ENCODE measurements at places on chromosomes 16 and 17.
A peak's percentile ranks its signal among the peaks of the same experiment; 100 is the strongest.

GRCh38 chr17:16273499-16273898, 56.5 kb downstream of the PIGL start:
- peak; percentile 34 for DNase-seq

DNA sequence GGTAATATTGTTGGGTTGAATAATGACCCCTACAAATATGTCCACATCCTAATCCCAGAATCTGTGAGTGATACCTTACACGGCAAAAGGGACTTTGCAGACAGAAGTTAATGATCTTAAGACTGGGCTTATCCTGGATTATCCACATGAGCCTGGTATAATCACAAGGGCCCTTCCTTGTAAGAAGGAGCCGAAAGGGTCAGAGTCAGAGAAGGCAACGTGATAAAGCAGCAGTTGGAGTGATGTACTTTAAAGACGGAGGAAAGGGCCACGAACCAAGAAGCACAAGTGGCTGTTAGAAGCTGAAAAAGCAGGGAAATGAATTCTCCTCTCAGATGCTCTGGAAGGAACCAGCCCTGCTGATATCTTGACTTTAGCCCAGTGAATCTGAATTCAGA, 137.8 kb downstream of the UTP18 start:
- no peak for DNase-seq

DNA sequence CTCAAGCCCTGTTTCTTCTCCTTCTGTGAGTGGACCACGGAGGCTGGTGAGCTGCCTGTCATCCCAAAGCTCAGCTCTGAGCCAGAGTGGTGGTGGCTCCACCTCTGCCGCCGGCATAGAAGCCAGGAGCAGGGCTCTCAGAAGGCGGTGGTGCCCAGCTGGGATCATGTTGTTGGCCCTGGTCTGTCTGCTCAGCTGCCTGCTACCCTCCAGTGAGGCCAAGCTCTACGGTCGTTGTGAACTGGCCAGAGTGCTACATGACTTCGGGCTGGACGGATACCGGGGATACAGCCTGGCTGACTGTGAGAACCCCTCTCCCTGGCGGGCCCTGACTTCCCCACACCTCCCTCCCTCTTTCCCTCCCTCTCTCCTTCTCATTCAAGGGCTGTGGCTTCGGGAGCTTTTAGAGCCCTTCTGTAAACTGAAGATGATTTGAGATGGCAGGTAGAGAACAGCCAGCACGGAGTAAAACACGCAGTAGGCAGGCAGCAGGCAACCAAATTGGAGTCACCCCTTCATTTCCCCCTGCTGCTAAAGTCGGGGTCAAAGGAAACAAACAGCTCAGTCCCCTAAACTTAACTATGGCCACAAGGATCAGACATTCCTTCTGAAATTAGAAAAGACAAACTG, 3.9 kb downstream of the SPACA3 start:
- no peak for DNase-seq

GRCh38 chr17:75404731-75405364, 630 bp downstream of the GRB2 start:
- DNase-seq = peak; percentile 45

DNA sequence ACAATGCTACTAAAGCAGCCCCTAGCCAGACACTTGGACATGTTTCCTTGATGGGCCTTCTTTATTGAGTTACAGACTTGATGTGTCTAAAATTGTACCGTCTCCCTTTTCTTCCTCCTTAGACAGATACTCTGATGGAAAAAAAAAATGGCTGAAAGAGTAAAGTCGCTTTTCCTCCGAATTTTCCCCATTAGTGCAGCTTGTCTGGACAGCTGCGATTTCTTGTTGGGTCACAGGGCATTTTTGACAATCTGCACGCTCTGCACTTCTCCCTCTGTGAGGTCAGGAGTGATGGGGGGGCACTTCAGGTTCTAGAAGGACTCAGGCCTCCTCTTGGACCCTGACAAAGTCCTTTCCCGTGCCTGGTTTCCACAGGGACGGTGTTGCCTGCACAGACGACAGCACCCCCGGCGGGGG, 968 bp upstream of the PRKAR1A start:
- no peak for DNase-seq

DNA sequence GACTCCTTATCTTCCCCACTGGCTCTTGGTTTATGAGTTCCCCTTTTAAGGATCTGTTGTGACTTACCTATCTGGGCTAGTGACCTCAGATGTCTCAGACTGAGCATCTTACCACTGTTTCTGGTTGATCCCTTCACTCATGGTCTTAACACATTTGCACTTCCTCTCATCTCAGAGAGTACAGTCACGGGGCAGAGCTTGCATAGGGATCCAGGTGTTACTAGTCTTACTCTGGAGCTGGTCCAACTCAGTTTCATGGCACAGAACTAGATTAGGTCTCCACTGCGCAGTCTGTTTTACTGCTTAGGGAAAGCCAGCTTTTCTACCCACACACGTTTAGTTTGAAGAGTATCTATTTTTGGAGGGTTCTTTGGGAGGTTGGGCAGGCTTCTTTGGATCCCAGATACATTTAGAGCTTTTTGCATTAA, 10.2 kb downstream of the GABARAPL2 start:
- no peak for DNase-seq

DNA sequence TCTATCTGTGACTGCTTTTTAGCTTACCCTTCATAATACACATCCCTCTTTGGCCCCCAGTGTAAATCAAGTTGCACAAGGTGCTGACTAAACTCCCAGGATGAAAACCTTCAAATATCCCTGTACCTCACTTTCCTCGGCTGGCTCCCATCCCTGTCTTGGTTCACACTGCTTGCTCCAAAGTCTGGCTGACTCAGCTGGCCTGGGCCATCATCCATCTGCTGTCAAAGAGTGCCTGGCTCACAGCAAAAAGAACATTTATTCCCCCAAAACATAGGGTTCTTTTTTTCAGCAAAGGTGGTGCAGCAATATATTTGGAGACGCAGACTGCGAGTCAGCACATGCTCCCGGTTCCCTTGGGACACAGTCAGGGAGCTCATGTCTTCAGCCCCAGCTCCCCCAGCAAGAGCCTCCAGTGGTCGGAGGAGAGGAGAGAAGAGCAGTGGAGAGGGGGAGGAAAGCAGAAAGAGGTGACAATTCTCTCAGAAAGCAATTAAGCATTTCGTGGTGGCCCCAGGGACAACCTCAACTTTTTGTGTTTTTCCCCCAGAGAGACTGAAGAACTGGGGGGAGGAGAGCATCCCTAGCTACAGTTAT, 26.1 kb downstream of the GPR142 start:
- DNase-seq = no peak

- peak; percentile 66 for DNase-seq
These were observed 59.4 kb upstream of the ALOX12 start for GRCh38 chr17:6936370-6937028.

DNA sequence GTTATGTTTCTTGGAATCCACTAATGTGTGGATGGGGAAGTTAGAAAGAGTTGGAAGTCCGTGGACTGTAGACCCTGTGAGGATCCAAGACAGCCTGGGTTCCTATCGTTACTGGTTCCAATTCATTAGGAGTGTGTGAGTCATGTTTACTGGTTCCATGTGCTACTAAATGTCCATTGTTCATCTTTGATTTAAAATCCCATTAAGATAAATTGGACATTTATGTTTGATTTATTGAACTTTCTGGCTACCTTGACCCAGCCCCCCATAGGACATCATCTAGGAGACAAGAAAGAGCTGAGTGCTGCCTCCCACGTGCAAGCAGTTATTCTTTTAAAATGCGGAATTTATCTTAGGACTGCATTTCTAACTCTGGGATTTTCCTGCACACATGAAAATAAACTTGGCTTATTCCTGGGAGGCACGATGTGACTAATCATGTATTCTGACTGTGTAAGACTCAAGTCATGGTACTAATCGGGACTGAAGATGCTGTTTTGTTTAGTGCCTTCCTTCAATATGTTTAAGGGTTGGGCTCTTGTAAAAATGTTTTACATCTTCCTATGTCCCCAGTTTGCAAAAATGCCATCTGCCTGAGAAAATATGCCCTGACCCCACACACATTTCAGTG, 53.4 kb downstream of the RGS9 start:
- DNase-seq = peak; percentile 81

DNA sequence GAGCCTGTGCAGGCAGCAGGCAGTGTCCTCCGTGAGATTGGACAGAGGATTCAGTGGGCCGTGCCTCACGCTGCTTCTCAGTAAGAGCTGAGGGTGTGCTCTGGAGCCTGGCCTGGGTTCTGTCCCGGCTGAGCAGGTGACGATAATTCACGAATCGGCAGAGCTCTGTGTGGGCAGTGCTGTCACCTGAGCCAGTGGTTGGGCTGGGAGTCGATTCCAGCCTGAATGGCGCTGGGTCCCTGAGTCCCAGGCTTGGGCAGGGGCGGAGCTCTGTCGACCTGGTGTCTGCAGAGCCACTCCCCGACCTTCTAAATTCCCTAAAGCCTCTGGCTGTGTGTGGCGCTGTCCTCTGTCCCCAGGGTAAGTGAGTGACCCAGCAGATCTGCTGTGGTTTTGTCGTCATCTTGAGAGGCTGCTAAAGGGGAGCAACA, 8.4 kb downstream of the ACSF3 start:
- no peak for DNase-seq

- no peak for DNase-seq
These were observed 10.6 kb downstream of the CCDC102A start for GRCh38 chr16:57525761-57526160.

DNA sequence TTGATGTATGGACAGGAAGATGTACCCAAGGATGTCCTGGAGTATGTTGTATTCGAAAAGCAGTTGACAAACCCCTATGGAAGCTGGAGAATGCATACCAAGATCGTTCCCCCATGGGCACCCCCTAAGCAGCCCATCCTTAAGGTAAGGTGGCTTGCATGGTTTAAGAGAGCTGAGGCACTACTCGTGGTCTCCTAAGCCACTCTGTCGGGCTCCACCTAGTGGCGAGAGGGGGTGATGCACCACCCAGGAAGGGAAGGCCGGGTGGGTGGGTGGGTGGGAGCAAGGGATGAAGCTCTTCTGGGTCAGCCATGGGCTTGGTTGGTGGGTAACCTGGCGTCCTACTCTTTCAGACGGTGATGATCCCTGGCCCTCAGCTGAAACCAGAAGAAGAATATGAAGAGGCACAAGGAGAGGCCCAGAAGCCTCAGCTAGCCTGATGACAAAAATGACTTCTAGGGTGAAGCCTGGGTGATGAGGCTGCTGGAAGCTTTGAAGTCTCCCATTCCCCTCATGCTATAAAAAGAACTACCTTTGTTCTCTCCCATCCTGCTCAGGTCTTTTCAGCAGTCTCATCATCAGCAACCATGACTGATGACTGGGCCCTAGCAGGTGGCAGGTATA, 21.5 kb downstream of the GPR179 start:
- peak; percentile 58 for DNase-seq

DNA sequence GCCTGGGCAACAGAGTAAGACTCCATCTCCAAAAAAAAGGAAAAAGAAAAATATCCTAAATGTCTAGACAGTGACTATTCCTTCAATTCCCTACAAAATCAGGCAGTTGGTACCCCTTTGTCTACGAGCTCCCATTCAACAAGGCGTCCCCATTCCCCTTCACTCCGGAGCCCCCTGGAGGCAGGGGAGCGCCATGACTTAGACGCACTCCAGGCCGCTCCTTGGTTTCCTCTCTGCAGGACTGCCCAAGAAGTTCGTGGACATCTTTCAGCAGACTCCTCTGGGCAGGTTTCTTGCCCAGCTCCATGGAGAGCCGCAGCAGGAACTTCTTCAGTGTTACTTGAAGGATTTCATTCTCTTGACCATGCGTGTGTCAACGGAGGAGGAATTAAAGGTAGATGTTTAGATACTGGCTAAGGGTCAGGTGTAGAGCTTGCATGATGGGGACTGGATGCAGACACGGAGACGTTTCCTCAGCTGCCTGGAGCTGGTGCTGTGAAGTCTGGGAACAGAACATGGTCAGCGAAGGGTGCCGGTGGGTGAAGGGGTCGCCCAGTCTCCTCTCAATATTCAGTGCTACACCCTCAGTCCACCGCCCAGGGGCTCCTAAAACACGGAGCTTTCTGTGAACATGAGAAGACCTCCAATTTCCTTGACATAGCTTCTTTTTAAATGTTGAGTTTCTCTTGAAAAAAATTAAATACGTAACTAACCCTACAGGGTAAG, 53.3 kb upstream of the ENDOV start:
- DNase-seq = peak; percentile 14

DNA sequence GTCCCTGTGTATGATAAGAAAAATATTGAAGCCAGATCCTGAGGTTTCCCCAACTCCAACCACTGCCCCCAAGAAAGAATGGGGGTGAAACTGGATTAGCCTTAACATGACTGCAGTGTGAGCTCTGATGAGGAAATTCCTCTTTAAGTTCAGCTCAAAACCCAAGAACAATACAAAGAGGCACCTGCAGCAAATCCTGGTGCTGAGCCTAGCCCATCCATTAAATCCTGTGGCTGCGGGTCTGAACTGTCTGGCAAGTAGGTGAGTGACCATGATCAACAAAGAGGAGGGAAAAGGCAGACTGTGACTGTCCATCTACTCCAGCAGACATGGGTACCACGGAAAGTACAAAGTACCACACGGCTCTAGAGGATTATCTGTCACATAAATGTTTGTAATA, 64.2 kb downstream of the CREBBP start:
- DNase-seq = no peak

DNA sequence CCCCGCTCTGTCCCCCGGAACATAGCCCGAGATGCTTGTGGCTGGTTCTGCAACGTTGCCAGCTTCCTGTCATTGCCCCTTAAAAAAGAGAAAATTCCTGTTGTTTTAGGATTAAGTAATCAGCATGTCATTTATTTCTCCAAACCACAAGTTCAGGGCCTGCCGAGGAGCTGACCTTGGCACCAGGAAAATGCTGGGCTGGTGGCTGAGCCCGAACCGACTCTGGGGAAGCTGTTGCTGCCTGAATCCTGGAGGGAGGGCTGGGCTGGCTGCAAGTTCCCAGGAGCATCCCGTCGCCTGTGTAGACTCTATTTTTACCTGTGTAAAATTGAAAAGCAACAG, 130.9 kb upstream of the FOXF1 start:
- DNase-seq = peak; percentile 78

DNA sequence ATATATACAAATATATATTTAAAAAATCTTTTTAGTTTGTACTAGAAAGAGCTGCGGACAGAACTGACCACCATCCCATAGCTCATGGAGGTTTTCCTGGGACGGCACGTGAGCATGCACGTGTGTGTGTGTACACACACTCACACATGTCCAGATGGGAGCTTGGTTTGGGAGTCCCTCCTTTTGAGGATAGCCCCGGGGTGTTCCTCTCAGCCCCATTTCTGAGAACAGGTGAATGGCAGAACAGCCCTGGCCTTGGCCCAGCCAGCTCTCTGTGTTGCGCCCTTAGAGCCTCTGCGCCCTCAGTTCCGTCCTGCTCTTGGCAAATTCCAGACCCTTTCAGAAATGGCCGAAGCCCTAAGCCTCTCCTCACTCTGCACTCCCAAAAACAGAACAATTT, 70.1 kb downstream of the AMFR start:
- DNase-seq = no peak

DNA sequence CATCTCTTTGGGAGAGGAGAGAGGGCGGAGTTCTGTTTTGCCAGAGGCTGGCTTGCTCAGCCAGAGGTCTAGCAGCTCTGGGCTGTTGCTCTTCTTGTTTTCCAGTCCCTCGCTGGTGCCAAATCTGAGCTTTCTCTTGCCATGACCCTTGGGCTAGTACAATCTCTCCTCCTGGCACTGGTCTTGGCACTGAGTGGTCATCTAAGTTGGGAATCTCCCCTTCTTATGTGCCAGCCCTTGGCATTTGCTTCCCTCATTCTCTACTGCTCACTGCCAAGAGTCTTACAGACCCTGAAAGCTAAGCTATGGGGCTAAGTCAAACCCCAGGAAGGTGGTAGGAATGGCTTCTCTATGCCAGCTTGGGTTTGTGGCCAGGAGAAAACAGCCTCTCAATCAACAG, 148.6 kb downstream of the SHISA6 start:
- DNase-seq = no peak

Measured in EH (cell line).